ENCODE measurements at places on chromosomes 2 and 18. TPM values are rescaled to one million over a fixed set of nuclear protein-coding genes. Genes with fewer than 3 reads are reported as not detected.

DNA sequence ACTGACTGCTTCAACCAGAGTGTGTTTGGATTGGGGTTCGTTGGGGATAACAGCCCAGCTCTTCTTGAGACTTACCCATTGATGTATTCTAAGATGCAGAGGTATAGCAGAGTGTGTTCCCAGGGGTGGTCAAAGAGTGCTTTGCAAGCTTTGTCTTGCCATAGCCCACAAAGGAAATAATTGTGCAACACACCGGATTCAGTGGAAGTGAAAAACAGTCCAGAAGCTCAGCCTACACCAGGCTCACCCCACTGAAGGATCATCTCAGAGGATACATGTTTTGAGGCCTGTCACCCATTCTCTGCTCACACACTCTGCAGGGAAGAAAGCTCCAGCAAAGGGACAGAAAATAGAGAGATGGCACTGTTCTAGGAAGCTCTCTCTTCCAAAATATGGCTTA lies 9.6 kb downstream of the CACNB4 start:
- no peak for DNase-seq

- DNase-seq: peak; percentile 32
Observed at GRCh38 chr2:227783404-227784138, 30.1 kb upstream of the CCL20 start.

GRCh38 chr2:109527846-109528705 lies 85.7 kb downstream of the SEPTIN10 start:
- DNase-seq: no peak

The ASPRV1 gene
- 0.44 TPM for polyA plus RNA-seq

DNA sequence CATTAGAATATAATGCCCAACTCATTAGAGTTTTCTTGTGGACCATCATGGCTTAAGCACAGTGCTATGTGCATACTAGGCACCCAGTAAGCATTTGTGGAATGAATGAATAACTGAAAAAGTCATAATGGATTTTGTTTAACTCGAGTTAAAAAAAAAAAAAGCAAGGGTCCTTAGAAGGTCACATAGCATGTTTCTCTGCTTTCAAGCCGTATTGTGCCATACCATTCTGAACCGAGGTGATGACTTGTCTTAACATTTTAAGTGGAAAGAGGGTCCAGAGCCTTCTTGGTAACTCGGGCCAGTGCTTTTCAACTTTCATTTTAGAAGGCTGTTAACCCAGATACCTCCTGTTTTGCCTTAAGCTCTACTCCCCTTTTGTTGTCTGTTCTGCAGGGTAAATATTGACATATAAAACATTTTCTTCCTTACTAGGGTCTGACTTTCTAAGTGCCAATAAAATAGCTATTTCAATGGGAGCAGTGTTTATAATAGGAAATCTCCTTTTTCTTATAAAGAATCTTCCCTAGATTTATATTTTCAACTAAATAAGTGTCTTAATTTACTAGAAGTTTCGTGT lies 787 bp upstream of the ADGRF3 start:
- no peak for DNase-seq

DNA sequence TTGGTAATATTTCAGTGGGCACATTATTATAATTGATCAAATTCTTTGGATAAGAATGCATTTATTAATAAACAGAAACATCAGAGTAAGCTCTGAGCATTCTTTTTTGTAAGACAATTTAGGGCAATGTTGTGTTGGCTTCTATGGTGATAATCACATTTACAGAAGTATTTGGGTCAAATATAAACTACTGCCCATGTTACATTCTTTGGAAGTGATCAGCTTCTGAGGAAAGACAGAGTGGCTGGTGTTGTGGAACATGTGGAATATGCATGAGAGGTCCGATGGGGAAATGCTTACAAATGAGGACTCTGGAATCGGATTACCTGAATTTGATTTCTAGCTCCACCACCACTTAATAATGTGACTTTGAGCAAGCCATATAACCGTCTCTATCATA lies 19.4 kb downstream of the SERPINB13 start:
- DNase-seq: no peak

- DNase-seq: no peak
Observed at GRCh38 chr2:239258248-239258647, 142.6 kb downstream of the HDAC4 start.

- DNase-seq: no peak
Observed at GRCh38 chr2:172416447-172417058, 10.8 kb upstream of the ITGA6 start.

The SELENOI gene
- polyA plus RNA-seq: 2.6 TPM

The TDRD15 gene
- not detected for polyA plus RNA-seq

GRCh38 chr18:32443706-32444215 lies 26.9 kb downstream of the GAREM1 start:
- DNase-seq: no peak

DNA sequence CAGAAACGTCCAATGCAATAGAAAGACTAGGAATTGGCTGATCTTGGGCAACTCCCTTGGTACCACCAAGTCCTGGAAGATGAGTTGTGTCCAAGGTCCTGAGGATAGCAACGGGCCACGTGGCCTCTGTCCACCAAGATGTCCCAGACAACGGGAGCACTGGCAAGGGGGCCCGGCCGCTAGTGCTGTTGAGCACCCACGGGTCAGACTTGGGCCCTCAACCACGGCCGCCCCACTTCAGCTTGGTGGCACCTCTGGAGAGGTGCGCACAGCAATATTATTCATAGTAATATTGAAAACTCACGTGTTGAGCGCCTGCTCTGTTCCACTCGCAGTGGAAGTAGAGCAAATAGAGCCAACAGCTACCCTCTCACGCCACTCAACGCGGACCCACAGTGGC lies 19.0 kb downstream of the PASK start:
- no peak for DNase-seq

DNA sequence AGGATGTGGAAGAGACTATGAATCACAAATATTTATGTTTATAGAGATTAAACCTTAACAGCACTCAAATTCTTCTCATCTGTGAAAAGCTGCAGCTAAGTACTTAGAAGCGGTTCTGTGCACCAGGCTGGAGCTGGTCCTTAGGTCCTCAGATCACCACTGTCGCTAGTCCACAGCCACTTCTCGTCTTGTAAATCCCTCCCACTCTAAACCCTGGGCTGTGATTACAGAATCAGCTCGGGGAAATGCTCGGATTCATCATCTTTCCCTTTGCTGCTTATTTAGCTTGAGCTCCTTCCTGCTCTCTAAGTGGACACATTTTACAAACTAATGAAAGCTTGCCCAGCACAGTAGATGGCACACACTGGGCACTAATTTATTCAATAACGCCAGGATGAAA lies 61.7 kb downstream of the RNF152 start:
- DNase-seq: no peak

- no peak for DNase-seq
Observed at GRCh38 chr2:39743269-39743776, 35.7 kb downstream of the THUMPD2 start.

The CPS1 gene
- 0.45 TPM for polyA plus RNA-seq
